ENCODE measurements at places on chromosomes 3 and 15.

GRCh38 chr3:125011941-125012340, 43.9 kb downstream of the HEG1 start:
- no peak for DNase-seq

- DNase-seq, result no peak
Observed at GRCh38 chr3:11717301-11717700, 73.6 kb upstream of the VGLL4 start.

- DNase-seq, result no peak
Observed at GRCh38 chr15:90478846-90479481, 50.8 kb upstream of the CRTC3 start.

DNA sequence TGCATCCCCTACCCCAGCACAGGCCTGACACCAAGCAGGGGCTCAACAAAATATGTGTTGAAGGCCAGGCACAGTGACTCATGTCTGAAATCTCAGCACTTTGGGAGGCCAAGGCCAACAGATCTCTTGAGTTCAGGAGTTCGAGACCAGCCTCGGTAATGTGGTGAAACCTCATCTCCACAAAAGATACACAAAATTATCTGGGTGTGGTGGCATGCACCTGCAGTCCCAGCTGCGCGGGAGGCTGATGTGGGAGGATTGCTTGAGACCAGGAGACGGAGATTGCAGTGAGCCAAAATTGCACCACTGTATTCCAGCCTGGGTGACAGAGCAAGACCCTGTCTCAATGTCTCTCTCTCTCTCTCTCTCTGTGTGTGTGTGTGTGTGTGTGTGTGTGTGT, 30.7 kb upstream of the CYP11A1 start:
- DNase-seq, result no peak

DNA sequence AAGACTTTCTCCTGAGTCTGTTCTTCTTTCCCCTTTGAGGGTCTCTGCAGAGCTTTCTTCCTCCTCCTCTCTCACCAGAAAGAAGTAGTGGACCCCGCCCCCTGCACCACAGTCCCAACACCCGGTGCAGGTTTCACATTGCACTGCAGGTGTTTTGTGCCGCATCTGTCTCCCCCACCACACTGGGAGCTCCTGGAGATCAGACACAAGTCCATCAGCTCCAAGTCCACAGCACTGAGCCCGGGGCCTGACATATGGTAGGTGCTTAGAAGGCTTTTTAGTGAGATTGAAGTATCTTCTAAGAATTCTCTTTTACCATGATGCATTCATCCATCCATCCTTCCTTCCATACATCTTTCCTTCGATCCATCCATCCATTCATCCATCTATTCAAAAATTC, 9.8 kb downstream of the STRA6 start:
- no peak for DNase-seq

- DNase-seq, result peak; percentile 31
Observed at GRCh38 chr3:123843668-123844067, 40.5 kb downstream of the MYLK start.

GRCh38 chr3:189687475-189687874, 56.3 kb downstream of the TP63 start:
- DNase-seq, result no peak

DNA sequence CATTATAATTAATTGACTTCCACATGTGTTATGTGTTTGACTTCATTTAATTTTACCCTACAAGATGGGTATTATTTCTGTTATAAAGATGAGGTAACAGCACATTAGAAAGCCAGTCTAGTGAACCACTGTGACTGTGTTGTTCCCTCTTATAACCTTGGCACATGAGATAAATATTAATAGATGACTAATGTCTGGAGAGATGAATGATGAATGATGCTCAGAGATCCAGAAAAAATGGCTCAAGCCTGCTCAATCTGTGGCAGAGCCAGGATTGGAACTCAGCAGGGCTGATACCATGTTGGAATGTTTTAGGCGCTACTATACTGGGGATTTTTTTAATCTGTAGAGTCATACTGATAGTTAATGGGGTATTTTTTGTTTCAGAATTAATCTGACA, 118.8 kb upstream of the PTX3 start:
- DNase-seq, result no peak

DNA sequence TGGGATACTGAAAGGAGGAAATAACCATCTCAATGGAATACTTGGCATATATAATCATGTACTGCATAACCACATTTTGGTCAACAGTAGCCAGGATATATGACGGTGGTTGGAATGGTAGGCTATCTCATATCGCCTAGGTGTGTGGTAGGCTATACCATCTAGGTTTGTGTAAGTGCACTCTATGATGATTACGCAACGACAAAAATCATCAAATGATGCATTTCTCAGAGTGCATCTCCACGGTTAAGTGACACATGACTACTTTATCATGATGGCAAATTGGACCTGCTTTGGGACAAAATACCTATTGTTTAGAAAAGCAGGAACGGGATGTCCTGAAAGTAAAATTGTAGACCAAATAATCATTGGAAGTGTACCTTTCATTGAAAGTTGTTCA, 2.8 kb downstream of the MYZAP start:
- no peak for DNase-seq

- DNase-seq, result no peak
Observed at GRCh38 chr15:94236608-94237007, 5.2 kb downstream of the MCTP2 start.

DNA sequence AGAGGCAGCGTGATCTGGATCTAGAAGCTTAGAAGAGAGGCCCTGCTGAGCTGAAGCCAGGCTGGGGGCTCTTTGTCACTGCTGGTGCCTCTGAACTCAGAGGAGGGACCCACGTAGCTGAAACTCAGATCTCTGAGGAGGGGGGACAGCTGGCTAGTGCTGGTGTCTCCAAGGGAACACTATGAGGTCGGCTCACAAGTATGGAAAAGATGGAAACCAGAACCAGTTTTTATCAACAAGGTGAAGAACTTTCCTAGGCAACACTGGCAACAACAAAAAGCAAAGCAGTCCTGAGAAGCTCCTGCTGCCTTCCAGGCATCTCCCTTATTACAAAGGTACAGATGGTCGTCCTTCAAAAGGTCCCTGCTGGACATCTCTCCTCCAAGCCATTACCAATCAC, 27.0 kb upstream of the FSTL1 start:
- no peak for DNase-seq

GRCh38 chr3:184658223-184658928, 53.5 kb downstream of the MAGEF1 start:
- no peak for DNase-seq

- no peak for DNase-seq
Observed at GRCh38 chr3:81823882-81824395, 62.5 kb upstream of the GBE1 start.

- DNase-seq, result peak; percentile 47
Observed at GRCh38 chr15:92391640-92392039, 2.0 kb upstream of the ST8SIA2 start.

DNA sequence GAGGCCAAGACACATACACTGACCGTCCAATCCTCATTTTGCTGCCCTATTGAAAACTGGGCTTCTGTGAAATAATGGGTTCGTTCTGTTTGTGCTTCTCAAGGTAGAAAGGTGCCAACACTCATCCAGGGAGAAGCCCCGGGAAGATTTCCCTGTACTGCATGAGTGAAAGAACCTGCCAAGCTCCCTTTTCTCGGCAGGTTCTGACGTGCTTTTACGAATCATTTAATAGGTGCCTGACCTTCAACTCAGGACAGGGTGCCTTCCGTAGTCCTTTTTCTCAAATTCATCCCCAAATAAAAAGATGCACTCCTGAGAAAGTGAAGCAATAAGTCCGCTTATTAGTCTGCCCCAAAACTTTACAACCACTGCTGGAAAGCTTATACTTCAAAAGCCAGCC, 64.2 kb downstream of the B3GNT5 start:
- DNase-seq, result no peak

GRCh38 chr3:99895131-99895696, 77.6 kb downstream of the CMSS1 start:
- DNase-seq, result no peak

- DNase-seq, result no peak
Observed at GRCh38 chr3:53604232-53604631, 109.8 kb downstream of the CACNA1D start.

DNA sequence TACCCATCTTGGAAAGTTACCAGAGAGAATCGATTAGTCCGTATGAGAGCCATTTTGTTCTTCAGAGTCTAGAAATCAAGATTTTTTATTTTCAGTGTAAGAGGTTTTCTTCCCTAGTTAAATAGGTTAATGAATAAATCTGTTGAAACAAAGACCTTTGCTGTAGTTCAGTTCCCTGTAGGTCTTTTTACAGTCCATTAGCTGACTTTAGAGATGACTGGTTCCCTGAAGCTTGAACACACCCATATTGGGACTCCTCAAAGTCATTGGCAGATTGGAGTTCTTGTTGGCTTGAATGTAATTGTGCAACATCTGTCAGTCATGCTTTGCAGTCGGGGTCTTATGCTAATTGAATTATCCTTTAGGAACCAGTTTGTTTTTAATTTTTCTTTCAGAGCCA, 45.3 kb downstream of the SEMA6D start:
- no peak for DNase-seq

GRCh38 chr3:46386205-46386604, 15.5 kb downstream of the CCR5 start:
- DNase-seq, result no peak

DNA sequence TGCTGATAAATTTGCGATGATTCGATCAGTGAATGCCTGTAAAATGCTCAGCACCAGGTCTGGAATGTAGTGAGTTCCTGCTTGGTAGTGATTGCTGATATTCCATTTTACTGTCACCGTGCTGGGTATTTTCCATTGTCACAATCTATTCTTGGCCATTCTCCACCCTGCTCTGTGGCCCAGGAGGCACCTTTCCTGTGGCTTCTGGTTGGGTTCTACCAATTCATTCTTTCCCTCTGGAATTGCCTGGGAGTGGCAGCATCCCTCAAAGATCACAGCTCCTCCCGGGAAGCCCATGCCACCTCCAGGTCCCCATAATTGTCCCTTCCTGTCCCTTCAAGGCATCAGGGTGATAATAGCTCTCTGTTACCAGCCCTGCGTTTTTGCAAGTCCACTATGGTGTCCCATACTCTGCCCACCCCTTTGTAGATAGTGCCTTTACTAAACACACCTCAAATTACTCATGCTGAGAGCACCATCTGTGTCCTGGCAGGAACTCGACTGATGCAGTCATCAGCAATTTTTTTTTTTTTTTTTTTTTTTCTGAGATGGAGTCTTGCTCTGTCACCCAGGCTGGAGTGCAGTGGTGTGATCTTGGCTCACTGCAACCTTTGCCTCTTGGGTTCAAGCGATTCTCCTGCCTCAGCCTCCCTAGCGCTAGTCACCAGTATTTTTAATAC, 177.8 kb upstream of the PROK2 start:
- no peak for DNase-seq

DNA sequence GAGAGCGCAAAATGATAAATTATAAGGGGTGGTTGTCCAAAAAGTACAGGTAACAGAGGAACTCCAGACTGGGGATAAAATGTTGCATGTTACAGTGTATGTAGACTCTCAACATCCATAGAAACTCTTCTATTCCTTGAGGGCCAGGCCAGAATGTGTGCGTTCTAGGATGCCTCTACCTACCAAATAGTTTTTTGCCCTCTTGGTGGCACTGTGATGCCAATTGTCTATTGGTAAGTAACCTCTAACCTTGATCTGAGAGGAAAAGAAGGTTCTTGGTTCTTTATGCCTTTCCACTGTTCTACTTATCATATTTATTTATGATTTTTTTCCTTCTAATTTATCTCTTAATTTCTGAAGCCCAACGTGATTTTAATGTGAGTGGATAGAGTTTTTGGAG, 424.6 kb downstream of the GRM7 start:
- DNase-seq, result no peak

DNA sequence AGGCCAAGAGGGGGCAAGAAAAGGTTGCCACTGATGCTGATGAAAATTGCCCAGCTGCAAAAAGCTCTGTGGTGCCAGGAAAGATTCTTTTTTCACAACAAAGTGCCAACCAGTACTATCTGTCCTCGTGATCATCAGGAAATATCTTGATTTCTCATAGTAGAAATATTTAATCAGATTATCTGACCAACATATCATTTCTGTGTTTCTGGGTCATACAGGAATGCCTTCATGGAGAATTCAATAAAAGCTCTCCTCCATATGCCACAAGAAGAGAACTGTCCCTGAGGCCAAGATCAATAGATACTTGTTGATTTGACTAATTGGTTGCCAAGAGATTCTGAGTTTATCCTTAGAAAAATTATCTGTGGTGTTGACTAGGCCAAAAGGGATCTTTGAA, 63.5 kb downstream of the FSIP1 start:
- no peak for DNase-seq

- DNase-seq, result no peak
Observed at GRCh38 chr15:25060996-25061620, 106.3 kb downstream of the SNRPN start.

DNA sequence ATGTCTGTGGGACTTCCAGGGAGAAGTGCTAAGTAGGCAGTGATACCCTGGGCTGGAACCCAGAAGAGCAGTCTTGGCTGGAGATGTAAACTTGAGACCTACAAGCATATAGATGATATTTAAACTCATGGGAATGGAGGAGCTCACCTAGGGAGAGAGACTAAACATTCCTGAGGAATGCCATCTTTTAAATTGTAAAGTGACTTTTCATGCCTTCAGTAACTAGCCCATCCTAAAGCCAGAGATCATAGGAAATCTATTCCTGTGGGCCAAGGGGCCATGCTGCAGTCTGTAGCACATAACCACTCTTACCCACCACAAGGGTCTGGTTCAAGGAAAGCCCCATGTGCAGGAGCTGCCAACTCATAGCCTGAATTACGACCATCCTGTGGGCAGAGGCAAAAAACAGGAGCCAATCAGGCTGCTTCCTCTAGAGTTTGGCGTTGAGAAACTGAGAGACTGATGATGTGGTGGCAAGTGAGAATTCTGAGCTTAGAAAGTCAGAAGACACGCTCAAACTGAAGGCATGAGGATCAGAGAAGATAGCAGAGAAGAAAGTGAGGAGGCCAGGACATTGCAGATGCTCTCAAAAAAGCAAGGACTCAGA, 37.5 kb downstream of the CTDSPL start:
- no peak for DNase-seq

DNA sequence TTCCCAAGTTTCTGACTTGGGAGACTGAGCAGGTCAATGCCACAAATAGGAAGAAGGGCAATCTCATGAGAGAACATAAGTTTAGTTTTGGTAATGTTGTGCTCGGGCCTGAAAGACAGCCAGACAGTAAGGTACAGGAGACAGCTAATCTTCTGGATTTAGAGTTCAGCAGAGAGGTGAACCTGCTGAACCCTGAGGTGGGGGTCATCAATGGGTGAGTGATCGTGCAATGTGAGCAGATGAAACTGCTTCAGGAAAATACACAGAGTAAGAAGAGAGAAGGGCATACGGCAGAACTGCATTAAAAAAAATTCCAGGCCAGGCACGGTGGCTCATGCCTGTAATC, 23.3 kb downstream of the RUBCN start:
- no peak for DNase-seq

GRCh38 chr3:72490688-72491435, 357.4 kb downstream of the SHQ1 start:
- DNase-seq, result no peak

All from iPS-NIHi11 (cell line).